ENCODE measurements at places on chromosomes 1 and 21.

DNA sequence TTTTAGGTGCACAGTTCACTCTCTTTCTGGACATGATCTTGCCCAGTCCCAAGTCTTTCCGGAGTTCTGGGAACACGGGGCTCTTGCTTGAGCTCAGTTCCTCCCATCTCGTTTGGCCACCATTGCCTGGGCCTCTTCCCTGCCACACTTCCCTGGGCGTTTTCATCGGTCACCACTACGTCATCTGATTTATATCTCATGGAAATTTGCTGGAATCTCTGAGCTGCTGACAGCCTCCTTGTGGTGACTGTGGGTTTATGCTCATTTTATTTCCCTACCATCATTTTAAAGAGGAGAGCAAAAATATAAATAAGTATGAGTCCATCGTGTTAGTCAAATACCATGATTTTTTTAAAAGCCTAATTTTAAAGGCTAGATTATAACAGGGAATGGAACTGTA, 449.1 kb upstream of the KAZN start:
- no peak for DNase-seq

DNA sequence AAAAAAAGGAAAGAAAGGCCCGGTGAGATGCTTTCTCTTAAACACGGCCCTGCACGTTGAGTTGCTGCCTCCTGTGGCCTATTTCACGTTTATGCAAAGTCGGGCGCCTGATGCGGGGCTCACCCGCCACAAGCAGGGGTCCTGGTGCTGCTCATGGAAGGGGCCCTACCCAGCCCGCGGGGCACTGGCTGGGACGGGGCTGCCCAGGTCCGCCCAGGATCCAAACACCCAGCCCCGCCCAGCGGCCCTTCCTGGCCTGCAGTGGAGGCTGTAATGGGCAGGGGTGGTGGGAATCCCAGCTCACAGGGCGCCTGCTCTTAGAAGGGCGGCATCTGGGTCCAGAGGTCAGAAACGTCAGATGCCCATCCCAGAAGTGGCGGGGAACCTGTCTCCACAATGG, 1.6 kb downstream of the COL6A2 start:
- DNase-seq: no peak

GRCh38 chr1:94115254-94115899, 5.6 kb downstream of the ABCA4 start:
- DNase-seq: no peak

- no peak for DNase-seq
These were observed 18.1 kb upstream of the WASF2 start for GRCh38 chr1:27507960-27508665.

DNA sequence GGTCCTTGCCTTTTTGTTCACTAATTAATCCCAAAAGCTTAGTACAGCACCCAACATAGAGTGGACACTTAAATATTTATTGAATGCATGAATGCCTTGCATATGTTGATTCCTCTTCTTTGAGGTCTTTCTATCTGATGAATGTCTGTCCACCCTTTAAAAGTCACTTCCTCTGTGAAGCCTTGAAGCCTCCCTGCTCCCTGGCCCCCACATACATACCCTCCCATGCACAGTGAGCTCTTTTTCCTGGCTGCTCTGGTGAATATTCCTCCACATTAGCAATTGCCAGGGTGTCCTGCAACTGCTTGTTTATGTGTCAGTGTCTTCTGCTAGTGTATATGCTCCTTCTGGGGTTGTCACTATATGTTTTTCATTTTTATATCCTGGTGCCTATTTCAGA, 8.2 kb upstream of the FAM78B start:
- no peak for DNase-seq

DNA sequence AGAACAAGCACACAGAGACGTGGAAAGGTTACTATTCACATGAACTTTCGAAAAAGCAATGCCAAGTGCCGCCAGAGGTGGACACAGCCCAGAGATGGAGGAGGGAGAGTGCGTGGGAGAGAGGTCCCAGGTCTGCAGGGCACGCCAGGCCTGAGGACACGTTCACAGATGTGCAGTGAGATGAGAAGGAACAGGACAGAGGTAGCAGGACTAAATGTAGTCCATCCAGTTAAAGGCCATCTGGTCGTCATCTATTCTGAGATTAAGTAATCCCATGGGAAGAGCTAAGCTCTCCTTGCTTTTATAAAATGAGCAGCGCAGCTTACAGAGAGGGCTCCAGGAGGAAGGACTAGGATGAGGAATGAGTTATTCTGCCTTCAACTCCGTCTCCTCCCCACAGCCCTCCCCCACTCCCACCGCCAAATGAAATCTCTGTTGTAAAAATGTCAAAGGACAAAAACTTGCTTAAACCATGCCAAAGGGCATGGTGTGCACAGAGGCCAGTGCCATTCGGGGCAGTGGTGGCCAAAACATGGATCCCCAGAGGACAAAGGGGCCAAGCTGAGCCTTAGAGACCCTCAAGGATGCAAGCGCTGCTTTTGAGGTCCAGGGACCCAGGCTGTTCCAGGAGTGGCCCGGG, 85.4 kb upstream of the SLC25A33 start:
- no peak for DNase-seq

DNA sequence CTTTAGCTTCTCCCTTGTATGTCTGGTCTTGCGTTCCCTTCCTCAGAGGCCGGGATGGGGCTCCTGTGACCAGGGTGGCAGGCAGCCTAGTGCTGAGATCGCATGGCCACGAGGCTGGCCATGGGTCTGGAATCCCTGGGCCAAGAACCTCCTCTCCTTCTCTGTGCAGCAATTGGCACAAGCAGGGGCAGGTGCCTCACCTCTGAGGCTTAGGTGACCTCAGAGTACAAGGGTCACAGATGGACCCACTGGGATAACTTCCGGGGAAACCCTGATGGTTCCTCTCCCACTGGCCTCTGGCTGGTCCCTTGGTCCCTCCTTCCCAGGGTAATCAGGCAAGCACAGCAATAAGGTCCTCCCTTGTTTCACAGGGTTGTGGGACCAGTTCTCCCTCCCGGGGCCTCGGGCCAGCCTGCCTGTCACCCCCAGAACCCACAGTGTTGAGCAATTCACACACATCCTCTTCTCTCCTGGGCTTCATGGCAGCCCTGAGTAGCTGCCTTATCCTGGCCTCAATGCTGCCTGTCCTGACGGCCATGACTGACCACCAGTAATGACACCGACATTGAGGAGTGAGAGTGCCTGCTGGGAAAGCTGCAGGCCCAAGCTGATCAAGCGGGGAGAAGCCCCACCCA, 38.6 kb downstream of the BMP8A start:
- no peak for DNase-seq

DNA sequence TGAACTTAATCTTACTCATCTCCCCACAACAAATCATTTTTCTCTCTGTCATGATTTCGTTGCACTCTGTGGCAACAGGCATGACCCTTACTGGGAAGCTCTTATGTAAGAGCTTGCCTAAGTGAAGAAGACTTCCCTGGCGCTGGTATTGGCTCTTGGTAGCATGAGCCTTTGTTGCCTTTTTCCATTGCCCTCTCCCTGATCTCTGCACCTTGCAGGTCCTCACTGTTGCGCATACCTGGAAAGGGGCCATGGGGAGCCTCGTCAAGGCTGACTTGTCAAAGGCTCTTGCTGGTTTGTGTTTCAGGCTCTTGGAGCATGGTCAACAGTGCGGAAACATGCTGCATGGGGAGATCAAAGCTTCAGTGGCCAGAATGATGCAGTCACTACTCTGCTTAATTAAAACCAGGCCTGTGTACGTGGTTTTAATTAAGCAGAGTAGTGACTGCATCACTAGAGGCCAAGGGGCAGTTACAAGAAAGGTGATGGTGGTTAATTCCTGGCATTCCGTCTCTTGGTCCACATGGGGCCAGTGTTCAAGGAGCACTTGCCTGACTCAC, 141.3 kb downstream of the SPATA46 start:
- DNase-seq: no peak

DNA sequence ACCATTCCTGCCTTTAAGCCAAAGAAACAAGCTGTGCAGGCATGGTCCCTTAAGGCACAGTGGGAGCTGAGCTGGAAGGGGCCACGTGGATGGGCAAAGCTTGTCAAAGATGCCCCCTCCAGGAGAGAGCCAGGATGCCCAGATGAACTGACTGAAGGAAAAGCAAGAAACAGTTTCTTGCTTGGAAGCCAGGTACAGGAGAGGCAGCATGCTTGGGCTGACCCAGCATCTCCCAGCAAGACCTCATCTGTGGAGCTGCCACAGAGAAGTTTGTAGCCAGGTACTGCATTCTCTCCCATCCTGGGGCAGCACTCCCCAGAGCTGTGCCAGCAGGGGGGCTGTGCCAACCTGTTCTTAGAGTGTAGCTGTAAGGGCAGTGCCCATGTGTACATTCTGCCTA, 1.3 kb upstream of the SLC50A1 start:
- DNase-seq: no peak

GRCh38 chr21:28669321-28669720, 323.4 kb downstream of the LTN1 start:
- DNase-seq: no peak

DNA sequence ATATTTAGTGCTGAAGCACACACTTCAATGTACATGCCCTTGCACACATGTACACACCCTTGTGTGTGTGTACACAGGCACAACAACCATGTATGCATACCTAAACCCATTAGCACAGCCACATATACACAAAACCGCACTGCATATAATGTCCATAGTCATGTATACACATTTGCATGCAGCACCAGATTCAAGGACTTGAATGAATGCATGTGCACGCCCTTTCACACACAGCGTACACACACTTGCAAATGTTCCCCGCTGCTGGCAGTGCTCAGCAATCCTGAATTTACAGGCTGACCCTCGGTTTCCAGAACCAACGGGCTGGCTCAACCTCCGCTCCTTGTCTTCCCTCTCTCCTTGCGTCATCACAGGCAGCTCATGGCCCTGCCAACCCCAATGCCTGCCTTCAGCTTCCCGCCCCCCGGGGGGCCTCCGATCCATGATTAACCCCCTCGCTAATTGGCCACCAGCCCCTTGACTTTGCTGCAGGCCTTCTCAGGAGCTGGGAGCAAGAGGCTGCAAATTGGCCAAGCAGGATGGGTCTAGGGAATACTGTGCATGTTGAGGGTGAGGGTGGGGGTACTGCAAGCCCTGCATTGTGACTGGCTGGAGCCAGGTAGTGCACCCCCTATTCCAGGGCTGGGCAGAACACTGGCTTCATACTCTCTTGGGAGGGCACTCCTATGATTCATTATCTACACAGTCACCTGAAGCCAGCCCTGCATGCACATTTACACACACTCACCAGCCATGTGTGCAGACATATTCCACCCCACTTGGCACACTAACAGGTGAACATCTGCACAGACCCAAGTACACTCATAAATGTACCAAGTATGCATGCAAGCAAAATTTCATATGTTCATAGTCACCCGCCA, 7.9 kb downstream of the GPR3 start:
- DNase-seq: no peak

DNA sequence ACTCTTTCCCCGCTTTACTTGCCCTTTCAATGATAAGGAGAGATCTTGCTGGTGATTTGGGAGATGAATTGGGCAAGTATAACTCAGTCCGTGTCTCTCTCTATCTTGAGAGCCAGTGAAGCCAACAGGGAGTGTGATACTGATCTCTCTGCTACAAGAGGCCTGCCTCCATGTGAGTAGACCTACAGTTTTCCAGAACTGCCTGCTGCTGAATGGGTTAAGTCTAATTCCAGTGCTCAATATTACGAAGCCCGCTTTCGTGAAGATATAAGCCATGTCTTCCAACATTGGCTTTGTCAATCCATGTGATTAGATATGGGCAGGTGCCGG, 92.6 kb downstream of the ADCY10 start:
- DNase-seq: no peak

DNA sequence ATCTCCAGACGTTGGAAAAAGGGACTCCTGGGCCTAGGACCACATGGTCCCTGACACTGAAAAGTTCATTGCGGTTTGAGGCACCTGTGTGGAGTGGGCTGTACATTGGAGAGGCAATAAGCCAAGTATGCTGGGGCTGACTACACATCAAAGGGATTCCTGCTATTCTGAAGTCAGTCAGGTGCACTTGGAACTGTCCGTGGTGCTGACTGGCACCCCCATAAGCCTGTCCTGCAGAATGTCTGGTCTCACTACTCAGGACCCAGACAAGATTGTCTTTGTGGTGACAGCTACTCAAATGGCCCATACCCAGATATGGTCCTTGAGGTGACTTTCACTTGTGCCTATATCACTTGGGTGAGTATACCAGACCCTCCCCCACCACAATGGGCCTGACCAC, 150.6 kb downstream of the RWDD3 start:
- no peak for DNase-seq

- no peak for DNase-seq
These were observed 4.7 kb downstream of the SELENBP1 start for GRCh38 chr1:151367658-151368392.
